Activated T-cell treated with anti-CD3 and anti-CD28 coated beads, Interleukin-2, amount 50 U/mL, for 4 hours (primary cell): ENCODE measurements at places on chromosomes 13 and 19.
A peak's percentile ranks its signal among the peaks of the same experiment; 100 is the strongest.

DNA sequence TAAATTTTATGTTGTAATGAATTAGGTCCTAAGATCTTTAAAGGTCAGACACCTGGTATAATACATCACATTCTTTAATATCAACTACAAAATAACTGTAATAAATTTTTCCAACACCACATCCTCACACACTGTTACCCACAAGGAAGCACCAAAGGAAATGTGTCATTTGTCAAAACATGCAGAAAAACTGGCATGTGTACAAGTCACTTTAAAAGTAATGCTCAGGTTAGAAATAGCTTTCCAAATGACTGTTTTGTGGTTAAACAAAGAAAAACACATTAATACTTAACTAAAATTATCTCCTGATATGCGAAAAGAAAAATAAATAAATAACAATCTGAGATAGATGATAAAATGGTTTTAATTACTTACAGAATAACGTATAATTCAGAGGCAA lies 74.7 kb downstream of the MZT1 start:
- no peak for DNase-seq

DNA sequence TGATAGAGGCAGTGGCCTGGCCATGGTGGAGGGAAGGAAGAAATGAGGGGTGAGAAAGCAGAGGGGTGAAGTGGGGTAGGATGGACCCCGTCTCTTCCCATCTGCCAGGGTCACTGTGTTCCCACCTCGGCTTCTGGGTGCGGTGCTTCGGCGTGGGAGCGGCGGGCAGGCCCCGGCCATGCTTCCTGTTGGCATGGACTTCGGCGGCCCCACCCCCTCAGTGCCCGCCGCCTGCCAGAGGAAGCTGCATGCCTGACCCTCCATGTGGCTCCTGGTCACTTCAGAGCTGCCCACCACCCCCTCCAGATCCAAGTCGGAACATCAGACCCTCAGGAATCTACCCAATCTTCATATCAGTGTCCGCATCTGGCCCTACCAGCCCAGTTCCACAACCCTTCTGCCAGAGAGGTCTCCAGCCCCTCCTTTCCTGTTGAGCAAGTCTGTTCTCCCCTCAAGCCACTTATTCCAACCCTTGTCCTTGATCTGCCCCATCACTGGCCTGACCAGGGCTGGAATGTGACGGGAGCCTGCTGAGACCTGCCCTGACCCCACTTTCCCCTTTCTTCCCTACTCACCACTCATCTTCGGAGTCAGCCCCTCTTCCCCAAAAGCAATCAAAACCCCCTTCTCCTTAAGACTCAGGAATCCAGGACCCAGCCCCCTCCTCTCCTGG lies 1.5 kb downstream of the KCNN4 start:
- DNase-seq = no peak

GRCh38 chr19:44608391-44608821 lies 5.0 kb upstream of the IGSF23 start:
- no peak for DNase-seq

- DNase-seq = peak; percentile 84
Observed at GRCh38 chr19:10230173-10230860, 814 bp downstream of the S1PR2 start.

DNA sequence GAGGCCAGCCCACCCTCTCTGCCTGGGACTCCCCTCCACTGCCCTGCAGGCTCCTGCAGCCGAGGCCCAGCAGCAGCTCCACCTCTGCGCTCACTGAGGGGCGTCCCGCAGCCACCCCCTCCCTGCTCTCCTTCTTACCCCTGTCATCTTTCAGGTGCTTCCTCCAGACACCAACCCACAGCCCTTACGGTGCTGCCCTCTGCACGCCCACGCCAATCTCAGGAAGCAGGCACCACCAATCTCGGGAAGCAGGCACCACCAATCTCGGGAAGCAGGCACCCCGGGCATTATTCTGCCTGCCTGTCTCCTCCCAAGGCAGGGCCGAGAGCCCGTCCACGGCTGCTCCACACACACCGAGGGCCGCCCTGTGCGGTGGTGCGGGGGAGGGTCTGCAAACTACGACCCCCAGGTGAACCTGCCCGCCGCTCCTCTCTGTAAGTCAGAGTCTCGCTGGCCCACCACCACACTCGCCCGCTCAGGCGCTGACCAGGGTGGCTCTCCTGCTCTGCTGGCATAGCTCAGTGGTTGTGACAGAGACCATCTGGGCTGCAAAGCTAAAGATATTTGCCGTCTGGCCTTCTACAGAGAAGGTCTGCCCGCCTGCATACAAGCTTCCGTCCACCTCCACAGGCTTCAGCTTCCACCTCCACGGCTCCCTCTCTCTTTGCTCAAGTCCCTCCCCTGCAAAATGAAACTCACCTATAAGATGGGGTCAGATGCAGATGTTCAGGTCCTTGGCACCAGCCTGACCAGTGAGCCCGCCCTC lies 2.9 kb downstream of the LSM7 start:
- DNase-seq = no peak

GRCh38 chr13:114066956-114067355 lies 65.5 kb downstream of the RASA3 start:
- DNase-seq = no peak

GRCh38 chr13:111911754-111912452 lies 155.0 kb upstream of the SOX1 start:
- no peak for DNase-seq

DNA sequence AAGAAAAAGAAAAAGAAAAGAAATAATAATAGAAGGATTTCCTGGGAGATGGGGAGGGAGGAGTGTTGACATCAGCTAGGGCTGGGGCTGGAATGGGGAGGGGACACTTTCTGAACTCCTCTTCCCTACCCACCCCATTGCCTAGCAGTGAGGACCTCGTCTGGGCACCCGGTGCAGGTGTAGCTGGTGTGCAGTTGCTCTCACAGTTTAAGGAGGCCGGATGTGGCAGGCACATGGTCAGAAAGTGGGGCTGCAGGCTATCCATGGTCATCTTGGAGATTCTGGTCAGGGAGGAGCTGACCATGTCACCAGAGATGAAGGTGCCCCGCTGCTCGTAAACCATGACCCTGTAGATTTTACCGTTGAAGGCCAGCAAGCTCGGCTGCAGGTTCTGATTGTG lies 8.5 kb upstream of the TUBB4A start:
- DNase-seq = no peak

- DNase-seq = no peak
Observed at GRCh38 chr19:56174550-56174949, 1.3 kb upstream of the GALP start.

- no peak for DNase-seq
Observed at GRCh38 chr13:75151081-75151643, 330.8 kb downstream of the TBC1D4 start.

DNA sequence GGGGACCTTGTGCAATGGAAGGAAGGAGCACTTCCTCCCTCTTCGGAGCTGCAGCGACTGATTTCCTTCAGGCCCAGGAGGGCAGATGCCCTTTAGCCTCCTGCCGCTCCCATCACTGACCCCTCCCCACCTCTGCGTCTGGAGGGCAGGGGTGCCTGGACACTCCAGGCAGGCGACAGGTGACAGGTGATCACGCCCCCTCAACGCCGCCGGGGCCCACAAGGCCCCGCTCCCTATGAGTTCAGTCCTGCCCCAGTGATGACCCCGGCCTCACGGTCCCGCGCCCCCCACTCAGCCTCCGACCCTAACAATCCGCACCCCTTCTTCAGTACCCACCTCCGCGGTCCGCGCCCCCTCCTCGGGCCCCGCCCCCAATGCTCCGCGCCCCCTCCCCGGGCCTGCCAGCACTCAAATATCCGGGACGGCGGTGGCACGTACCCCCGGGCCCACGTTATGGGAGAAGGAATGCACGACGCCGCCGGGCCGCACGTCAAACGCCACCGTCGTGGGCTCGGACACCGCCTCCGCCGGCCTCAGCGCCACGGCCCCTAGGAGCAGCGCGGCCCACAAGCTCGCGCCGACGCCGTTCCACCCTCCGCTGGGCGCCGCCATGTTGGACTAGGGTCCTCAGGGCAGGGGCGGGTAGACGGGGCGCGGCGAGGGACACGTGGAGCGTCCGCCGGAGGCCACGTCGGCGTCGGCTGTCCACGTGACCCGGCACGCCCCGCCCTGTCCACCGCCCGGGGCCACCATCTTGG lies at the start of gene MYDGF:
TSS of gene MYDGF (minus strand) at position 620 of the 758 bp plus-strand sequence. CDS start at position 612, 8 bp downstream.
- peak; percentile 90 for DNase-seq

DNA sequence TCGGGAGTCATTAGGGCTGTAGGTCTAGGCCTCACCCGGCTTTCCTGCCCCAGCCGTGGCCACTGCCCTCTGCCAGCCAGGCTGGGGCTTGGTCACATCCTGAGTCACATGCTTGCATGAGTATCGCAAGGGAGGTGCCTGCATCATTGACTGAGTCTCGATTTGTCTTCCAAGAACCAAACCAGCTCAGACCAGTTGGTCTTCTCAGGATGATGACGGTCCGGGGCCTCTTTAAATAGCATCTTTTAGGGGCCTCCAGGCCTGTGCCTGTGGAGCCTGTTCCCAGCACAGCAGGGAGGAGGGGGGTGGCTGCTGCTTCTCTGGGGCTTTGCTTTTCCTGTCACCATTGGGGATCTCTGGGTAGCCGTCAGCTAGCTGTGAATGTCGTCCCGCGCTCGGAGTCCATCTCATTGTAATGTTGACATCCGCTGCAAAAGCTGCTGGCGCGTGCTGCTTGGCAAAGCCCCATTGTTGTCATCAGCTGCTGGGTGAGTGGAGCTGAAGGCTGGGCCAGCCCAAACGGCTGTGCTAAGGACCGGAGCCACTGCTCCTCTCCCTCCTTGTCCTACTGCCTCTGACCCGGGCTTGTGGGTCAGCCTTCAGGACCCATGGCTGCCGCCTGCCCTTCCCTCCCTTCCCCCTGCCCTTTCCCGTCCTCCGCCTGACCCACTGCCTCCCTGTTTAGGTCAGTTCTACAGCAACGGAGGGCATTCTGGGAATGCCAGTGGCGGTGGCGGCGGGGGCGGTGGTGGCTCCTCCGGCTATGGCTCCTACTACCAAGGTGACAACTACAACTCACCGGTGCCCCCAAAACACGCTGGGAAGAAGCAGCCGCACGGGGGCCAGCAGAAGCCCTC lies 14.3 kb upstream of the QTRT1 start:
- no peak for DNase-seq

DNA sequence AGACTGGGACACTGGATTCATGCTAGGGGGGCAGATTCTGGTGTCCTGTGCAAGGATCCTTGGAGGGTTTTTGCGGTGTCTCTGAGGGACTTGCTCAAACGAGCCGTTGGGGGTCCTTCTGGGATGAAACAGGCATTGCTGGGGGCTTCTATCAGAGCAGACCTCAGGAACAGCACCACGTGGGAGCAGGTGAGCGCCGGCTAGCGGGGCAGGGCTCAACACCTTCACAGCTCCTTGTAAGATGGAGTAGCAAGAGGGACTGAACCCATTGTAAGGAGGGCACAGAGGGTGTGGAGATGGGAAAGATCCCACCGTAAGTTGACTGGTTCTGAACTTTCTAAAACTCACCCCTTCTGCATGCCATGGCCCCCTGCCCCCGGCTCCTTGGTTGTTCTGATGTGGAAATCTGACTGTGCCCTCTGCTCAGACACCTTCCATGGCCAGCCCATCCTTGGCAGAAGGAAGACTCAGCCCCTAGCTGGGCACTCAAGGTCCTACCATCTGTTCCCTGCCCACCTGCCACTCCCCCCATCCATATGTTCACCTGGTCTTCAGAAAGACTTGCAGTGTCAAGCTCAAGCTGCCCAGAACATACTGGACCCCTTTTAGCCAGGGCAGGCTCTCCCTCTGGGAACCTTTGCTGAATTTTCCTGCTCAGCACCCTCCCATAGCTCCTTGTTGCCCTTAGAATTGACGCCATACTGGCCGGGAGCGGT lies 1.2 kb downstream of the SLC27A1 start:
- DNase-seq = no peak
